Fibroblast of skin of left biceps (primary cell): ENCODE measurements at places on chromosomes 13 and 19.
A peak's percentile ranks its signal among the peaks of the same experiment; 100 is the strongest.

- DNase-seq = no peak
These were observed 7.6 kb downstream of the KANK3 start for GRCh38 chr19:8335343-8336071.

DNA sequence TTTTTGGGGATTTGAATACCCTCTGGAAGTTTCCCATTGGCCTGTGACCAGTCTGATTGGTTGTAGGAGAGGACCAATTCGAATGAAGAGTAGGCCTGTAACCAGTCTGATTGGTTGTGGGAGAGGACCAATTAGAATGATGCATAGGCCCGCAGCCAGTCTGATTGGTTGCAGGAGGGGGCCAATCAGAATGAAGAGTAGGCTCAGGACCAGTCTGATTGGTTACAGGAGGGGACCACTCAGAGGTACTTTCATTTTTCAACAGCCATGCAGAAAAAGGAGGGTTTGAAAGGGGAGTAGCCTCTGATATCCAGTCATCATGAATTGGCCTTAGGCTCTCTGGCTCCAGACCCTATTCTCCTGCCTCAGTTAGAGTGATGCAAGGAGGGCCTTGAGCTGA is 30.4 kb upstream of the SLC1A5 start:
- no peak for DNase-seq

DNA sequence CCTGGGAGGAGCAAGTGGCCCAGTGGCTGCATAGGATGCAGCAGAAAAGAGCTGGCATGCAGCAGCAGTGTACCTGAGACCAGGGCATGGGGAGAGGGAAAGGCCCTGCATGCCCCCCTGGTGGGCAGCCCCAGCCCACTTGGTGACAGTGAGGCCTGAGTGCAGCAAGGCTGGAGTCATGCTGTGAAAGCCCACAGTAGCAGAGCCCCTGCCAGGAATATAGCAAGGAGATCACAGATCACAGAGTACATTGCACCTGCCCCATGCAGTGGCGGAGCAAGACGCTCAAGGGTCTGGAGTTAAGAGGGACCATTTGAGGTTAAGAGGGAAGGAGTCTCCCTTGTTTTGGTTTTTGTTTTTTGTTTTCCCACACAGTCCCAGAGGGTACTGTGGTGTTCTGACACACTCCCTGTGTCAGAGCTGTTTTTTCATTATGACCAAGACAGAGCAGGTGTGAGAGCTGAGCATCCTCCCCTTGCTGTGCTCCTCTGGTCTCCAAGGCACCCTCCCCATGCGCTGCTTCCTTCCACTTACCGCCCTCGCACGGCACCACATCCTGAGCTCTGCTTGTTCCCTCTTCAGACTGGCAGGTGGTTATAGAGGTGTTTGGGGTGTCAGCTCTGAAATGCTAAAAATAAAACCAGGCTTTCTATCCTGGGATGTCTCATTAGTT is 85.0 kb upstream of the UBL3 start:
- no peak for DNase-seq

- DNase-seq = peak; percentile 17
These were observed 344.1 kb upstream of the TMTC4 start for GRCh38 chr13:101018720-101019119.

DNA sequence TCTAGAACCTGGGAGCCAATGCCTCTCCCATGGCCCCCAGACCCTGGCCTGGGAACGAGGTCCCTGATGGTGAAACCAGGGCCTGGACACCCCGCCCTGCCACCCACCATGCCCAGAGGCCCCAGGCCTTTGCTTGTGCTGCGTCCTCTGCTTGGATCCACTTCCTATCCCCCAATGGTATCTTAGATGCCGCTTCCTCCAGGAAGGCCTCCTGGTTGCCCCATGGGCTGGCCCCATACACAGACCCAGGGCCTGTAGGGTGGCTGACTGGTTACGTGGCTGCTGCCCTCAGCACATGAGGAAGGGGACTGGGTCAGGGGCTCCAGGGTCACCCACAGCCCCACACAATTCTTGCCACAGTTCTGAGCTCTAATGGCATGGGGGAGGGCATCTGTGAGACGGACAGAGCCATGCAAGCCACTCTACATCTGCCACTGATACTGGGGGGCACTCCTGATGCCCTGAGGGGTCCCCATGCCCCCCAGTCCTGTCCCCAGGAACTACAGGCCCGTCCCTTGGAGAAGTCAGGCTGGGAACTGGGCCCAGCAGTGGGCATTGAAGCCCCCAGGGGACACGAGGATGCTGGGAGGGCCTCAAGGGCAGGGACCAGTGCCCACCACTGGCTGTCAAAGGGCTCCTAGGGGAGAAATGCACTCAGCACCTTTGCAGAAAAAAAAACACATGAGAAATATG is 5.0 kb downstream of the RPL36 start:
- DNase-seq = no peak

DNA sequence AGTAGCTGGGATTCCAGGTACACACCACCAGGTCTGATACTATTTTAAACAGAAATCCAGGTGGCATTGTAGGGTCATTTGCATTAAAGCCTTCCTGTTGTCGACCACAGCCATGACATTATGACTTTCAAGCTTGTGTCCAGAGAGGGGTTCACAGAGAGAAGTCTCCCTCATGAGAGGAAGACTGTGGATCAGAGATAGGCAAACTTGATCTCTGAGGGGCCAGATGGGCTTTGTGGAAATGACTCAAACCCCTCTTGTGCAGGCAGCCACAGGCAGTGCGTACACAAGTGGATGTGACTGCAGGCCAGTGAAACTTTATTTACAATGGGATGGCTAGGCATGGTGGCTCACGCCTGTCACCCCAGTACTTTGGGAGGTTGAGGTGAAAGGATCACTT is 27.8 kb upstream of the F2RL3 start:
- DNase-seq = no peak

- no peak for DNase-seq
These were observed 1.8 kb downstream of the FGF14 start for GRCh38 chr13:102399791-102400674.

GRCh38 chr19:10379880-10380312 is 476 bp downstream of the TYK2 start:
- DNase-seq = no peak

DNA sequence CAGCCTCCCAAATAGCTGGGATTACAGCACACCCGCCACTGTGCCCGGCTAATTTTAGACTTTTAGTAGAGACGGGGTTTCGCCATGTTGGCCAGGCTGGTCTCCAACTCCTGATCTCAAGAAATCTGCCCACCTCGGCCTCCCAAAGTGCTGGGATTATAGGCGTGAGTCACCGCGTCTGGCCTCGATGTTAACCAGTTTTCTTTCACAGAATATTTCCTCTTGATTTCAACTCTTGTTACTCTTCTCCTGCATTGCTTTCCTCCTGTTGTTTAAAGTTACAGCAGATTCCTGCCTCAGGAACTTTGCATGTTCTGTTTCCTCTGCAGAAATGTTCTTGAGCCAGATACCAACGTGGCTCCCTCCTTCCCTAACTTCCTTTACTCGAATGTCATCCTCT is 3.7 kb upstream of the PEX11G start:
- DNase-seq = no peak

GRCh38 chr19:31139871-31140505 is 209.2 kb downstream of the TSHZ3 start:
- peak; percentile 65 for DNase-seq

GRCh38 chr13:91146601-91147000 is 200.9 kb upstream of the MIR17HG start:
- no peak for DNase-seq

DNA sequence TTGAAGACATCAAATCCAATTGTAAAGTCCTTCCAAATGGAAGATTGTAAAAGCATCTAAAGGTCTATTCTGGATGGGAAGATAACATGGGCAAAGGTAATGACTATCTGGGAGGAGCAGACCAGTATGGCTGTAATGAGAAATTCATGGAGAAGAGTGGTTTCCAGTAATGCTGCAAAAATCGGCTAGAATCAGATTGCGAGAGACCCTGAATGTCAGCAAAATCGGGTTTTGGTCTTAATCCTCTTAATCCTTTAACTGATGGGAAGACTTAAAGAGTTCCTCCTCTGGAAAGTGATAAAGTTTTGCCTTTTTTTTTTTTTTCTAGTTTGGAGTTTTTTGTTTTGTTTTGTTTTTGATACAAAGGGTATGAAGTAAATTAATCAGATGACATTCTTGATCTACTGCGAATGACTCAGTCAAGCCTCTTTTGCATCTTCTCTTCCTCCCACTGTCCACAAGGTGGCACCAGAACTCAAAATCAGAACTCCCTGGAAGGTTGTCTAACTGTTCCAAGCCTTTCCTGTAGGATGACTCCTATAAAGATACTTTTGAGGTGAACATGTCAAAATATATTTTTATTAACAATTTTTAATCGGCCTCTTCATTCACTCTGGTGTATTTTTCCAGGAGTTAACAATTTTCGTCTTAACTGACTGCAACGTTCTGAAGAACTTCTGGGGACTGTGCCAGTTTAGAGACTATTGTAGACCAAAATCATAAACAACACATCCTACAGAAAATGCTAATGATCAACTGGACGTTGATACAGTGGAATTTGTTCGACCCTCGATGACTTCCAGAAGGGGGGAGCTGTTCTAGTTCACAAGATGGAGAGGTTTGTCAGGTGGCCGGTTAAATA is 213.3 kb upstream of the MIR17HG start:
- peak; percentile 45 for DNase-seq

GRCh38 chr13:113631341-113632095 is 26.5 kb downstream of the ATP4B start:
- no peak for DNase-seq

DNA sequence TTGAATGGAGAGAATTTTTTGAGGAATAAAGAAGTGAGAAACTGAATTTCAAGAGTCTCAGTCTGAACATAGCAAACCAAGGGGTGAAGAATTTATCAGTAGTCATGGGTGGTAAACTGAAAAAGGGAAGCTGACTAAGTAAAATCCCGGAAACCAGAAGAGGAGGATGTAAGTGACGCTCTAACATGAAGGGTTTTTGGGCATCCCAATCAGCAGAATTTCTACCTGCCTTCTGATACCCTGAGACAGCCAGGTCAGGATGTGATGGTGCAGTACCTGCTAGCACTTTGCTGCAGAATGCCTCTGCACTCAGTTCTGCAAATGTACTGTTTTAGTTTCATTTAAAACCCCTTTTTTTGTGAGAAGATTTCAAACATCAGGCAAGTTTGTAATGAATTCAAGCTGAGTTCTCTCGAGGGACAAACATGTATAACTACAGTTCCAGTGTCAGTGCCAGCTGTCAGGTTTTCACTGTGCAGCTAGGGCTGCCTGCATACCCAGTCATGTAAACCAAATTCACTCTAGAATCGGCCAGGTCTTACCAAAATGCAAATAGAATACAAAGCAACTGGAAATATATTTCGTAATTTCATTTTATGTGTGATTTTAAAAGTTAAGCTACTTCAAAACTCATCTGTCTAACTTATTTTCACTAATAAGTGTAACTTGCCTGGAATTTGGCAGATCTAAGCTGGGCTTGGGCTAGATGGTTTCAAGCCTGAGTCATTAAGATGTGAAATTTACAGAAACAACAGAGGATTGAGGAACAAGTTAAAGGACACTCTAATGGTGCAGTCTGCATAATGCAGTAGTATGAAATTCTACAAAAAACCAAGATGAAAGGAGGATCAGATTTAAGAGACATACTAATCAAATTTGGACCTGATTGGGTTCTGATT is 13.8 kb downstream of the METTL21C start:
- DNase-seq = no peak

DNA sequence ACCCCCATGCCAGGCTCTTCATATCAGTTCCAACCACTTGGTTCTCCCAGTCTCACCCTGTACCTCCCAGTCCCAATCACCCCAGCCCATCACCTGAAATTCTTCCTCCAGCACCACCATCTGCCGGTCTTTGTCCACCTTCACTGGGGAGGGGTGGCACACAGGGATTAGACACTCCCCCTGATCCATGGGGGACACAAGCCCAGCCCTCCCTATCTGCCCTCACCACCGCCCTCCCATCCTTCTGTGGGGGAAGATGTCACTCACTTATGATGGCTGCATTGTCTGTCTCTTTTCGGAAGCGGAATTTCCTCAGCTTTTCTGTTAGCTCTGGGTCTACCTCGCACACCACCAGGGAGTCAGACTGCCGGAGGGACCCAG is 685 bp downstream of the GMFG start:
- no peak for DNase-seq

GRCh38 chr19:35142606-35143230 is 337 bp upstream of the FXYD7 start:
- DNase-seq = no peak

GRCh38 chr13:21219036-21219381 is 42.6 kb downstream of the MRPL57 start:
- no peak for DNase-seq

DNA sequence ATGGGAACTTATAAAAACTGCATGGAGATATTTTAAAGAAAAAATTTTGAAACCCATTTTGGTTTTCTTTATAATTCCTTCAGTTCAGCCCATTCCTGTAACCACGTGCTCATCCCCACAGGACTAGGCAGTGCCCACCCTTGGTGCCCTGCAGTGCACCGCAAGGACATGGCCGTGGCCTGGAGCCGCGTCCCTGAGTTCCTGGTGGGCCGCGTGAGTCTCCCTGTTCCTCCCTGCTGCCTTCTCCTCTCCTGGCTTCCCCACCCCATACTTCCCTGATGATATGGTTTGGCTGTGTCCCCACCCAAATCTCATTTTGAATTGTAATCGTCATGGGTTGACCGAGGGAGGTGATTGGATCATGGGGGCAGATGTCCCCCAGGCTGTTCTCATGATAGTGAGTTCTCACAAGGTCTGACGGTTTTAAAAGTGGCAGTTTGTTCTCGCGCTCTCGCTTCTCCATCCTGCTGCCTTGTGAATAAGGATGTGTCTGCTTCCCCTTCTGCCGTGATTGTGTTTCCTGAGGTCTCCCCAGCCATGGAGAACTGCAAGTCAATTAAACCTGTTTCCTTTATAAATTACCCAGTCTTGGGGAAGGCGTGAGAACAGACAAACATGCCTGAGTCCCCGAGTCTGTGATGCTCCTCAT is 31.6 kb upstream of the TFDP1 start:
- DNase-seq = no peak

DNA sequence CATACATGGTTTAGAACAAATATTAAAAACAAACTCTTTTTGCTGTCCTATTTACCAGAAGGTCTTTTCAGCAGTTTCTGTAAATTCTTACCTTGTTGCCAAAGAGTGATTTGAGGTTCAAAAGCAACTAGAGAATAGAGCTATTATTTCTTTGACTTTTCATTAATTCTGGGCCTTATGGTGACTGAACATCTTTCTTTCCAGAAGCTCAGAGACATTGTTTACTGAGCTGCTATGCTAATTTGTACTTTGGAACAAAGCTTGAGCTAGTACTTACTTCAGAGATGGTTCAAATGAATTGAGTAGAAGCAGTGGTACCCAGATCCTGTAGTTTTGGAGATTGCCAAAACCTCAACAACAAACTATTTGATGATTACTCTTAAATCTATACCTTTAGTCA is 331.2 kb downstream of the SPRY2 start:
- DNase-seq = no peak

DNA sequence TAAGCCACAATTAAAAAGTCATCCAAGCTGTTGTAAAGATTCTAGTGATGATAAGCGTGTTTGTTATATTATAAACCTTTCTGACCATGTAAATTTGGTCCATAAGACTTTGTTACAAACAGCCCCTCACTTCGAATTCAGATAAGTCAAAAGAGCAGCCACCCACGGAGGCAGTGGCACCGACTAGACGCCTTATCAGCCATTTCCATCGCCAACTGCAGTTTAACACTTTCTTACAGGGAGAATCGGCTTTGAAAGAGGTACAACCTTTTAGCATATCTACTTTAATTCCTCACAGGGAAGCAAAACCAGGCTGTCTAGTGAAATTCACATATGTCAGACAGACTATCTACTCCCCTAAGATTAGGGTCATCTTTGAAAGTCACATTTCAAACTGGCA is 47.5 kb downstream of the SOX21 start:
- DNase-seq = no peak
